ENCODE measurements at places on chromosomes 16 and 17.
A peak's percentile ranks its signal among the peaks of the same experiment; 100 is the strongest.

DNA sequence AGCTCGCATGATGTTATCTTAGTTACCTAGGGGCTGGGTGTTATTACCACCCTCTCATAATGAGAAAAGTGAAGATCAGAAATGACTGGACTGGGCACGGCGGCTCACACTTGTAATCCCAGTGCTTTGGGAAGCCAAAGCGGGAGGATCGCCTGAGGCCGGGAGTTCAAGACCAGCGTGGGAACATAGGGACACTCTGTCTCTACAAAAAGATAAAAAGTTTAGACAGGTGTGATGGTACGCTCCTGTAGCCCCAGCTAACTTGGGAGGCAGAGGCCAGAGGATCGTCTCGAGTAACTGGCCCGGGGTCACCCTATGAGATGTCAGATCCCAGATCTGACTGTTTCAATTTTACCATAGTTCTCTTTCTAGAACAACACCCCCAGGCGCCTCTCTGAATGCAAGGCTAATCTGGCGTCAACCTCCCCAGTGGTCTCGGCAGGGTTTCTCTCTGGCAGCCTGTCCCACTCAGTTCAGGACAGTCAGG lies 1.9 kb upstream of the CCDC102A start:
- DNase-seq = no peak

GRCh38 chr17:40104594-40105486 lies 4.5 kb upstream of the NR1D1 start:
- no peak for DNase-seq

GRCh38 chr17:49696233-49696761 lies 11.5 kb downstream of the SLC35B1 start:
- no peak for DNase-seq

DNA sequence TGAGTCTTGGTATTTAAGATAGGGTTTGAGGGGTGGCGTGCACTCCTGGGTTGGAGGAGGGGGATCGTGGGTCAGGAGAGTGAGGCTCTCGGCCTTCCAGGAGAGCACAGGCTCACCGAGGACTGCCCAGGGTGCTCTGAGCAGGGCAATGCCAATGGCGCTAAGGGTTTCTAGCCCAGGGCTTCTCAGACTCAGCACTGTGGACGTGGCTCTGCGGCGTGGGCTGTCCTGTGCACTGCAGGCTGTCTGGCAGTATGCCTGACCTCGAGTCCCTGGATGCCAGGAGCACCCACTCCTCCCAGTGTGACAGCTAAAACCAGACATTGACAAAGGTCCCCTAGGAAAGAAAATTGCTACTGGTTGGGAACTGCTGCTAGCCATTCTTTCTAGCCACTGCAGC lies 37.2 kb upstream of the ENDOV start:
- no peak for DNase-seq

DNA sequence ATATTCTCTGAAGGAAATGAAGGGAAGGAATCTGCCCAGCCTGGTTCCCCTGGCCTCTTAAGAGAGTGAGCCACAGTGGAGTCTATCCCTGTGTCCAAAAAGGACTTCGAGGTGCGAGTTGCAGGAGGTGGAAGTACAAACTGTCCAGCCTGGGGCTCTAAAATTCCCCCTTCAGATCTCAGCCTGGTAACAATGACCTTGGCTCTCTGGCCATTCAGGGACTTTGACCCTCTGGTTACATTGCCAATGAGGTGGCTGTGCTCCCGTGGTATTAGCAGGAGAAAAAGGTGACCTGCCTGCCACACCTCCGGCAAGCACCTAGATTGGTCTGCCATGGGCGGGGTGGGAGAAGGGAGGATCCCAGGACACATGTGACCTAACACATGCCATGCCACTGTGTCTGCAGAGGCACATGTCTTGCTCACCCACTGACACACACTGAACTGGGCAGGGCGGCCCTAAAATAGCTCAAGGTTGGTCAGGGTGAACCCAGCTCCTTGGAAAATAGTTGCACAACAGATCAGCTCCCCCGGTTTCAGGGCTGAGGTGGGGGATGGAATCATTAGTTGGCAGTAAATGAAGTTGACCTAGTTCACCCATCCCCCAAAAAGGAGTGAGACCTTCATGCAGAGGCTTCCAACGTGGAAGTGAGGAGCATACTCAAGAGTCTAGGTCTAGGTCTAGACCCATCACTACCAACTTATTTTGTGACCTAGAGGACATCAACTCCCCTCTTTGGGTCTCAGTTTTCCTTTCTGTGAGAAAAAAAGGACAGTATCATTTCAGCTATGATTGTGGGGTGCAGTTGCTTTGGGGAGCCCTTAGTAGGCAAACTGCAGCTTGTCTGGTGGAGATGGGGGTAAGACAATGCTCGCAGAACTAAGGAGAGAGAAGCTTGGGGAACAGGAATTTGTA lies 2.2 kb downstream of the NR1D1 start:
- no peak for DNase-seq

- peak; percentile 53 for DNase-seq
These were observed at the start of gene HOXB7 for GRCh38 chr17:48610282-48611211. HOXB7 (minus strand) TSS chr17:48611017; CDS start chr17:48610918, 99 bp downstream.

GRCh38 chr17:68564415-68565111 lies 36.6 kb downstream of the FAM20A start:
- no peak for DNase-seq

- DNase-seq = peak; percentile 32
These were observed 147.0 kb downstream of the C16orf78 start for GRCh38 chr16:49520492-49521038.
